ENCODE measurements at places on chromosomes 3 and 15. TPM values are rescaled to one million over a fixed set of nuclear protein-coding genes. Genes with fewer than 3 reads are reported as not detected.

Gene NTRK3
- polyA plus RNA-seq: under 0.01 TPM

Gene VEPH1
- polyA plus RNA-seq: 0.18 TPM

Gene CCDC54
- polyA plus RNA-seq: not detected

Gene LARP6
- polyA plus RNA-seq: not detected

Gene DAZL
- not detected for polyA plus RNA-seq

Gene MORC1
- not detected for polyA plus RNA-seq

Gene LTK
- 13.1 TPM for polyA plus RNA-seq

Gene MYRIP
- polyA plus RNA-seq: 0.89 TPM

Gene ANKUB1
- not detected for polyA plus RNA-seq

Gene PRR20G
- polyA plus RNA-seq: not detected

Gene ANKRD34C
- not detected for polyA plus RNA-seq

Gene PLS1
- 63.0 TPM for polyA plus RNA-seq

Gene AHSG
- polyA plus RNA-seq: 0.04 TPM

DNA sequence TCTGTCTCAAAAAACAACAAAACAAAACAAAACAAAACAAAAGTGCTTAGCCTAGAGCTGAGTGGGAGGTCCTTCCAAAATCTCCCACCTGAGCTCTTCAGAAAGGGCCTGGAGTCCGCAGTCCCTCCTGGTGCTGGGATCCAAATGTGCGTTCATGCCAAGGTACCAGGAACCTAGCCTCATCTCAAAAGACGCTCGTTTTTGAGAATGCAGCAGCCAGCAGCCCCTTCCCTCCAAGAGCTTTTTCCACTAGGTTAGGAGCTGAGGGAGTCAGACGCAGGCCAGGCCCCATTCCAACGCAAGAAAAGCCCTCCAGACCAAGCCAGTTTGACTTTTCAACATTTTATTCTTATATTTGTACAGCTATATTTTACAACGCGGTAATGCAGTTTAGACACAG lies 18.7 kb upstream of the RTP2 start:
- DNase-seq: no peak

GRCh38 chr3:53083949-53084309 lies 38.1 kb upstream of the SFMBT1 start:
- no peak for DNase-seq

DNA sequence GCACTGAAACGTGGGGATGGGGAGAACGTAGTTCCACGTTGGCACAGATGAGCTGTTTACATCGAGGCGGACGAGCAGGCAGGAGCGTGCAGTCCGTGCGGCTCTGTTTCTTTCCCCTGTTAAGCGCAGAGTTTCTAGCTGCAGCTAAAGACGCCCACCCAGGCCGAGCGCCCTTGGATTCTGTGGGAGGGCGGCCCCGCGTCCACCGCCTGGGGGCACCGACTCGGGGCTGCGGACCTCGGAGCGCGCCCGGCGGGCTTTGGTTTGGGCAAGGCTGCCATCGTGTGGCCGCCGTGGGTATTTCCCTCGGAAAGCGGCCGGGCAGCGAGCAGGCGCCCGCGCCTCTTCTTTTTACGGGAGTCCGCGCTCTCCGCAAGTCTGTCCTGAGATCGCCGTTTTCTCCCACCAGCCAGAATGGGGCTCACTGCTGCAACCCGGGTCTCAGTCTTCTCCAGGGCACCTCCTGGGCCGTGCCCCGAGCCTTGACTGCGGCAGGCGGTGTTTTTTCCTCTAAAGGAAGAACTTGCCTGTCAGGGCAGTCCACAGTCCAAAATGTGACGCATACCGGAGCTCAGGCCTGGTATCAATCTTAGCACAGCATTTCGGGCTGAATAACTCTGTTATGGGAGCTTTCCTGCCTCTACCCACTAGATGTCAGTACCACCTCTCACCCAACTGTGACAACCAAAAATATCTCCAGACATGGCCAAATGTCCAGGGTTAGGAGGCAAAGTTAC lies 219.9 kb upstream of the IGF1R start:
- DNase-seq: peak; percentile 81

GRCh38 chr3:132641837-132642538 lies 17.6 kb downstream of the ACAD11 start:
- DNase-seq: peak; percentile 46

- no peak for DNase-seq
Observed at GRCh38 chr3:26625187-26625586, 2.6 kb downstream of the LRRC3B start.

DNA sequence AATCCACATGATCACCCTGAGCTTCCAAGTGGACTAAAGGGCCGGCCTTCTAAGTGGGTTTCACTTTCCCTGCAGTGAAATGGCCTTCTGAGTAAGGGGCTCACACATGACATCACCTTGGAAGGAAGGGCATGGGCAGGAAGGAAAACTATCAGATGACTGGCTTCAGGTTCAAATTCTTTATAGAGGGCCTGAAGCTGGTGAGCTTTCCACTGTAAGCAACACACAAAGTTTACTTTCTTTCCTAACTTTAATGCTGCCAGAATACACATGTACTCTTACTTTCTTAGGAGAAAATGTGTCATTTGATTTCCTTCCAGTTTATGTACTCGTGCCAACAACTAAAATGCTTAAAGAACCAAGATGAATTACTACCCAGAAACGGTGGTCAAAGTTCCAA lies 475.6 kb downstream of the FOXP1 start:
- no peak for DNase-seq

GRCh38 chr3:112333381-112334317 lies 693 bp downstream of the CD200 start:
- DNase-seq: peak; percentile 42

- DNase-seq: no peak
Observed at GRCh38 chr3:134970895-134971294, 175.8 kb downstream of the EPHB1 start.

GRCh38 chr3:185760088-185760487 lies 64.8 kb downstream of the IGF2BP2 start:
- no peak for DNase-seq

DNA sequence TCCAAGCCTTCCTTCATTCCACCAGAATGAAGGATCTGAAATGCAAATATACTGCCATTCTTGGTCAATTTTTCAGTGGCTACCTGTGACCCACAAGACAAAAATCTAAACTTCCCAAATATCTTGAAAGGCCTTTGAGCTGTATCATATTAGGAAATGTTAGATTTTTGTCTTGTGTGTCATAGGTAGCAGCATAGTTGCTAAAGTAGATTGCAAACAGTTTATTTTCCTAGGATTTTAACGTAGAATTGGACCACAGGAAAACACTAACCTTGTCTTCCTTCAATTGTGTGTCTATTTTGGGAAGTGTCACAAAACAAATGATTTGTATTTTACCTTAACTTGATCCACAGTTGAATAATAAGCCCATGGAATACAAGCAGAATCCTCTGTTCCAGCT lies 42.4 kb downstream of the CP start:
- no peak for DNase-seq

DNA sequence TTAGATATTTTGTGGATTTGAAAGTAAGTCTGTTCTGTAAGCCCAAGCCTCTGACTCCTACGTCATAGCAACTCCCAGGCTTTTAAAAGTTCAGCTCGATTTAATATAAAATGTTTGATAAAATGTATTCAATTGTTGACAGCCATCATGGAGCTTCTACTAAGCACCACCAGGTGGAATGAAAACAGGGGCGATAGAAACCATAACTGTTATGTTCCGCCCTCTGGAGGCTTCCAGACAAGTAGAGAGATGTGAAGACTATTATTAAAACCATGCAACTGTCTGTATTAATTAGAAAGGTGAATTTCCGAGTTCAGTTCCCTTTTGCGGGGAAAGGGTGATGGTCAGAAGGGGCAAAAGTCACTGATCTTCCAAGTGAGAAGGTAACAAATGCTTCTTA lies 292.2 kb downstream of the NR2F2 start:
- DNase-seq: no peak

- peak; percentile 55 for DNase-seq
Observed at GRCh38 chr3:49724586-49724985, 835 bp upstream of the GMPPB start.

- no peak for DNase-seq
Observed at GRCh38 chr15:58038426-58039078, 27.0 kb downstream of the ALDH1A2 start.

GRCh38 chr15:91942720-91943394 lies 89.3 kb downstream of the SLCO3A1 start:
- peak; percentile 97 for DNase-seq

GRCh38 chr3:42675909-42676308 lies 9.4 kb upstream of the KLHL40 start:
- DNase-seq: no peak

DNA sequence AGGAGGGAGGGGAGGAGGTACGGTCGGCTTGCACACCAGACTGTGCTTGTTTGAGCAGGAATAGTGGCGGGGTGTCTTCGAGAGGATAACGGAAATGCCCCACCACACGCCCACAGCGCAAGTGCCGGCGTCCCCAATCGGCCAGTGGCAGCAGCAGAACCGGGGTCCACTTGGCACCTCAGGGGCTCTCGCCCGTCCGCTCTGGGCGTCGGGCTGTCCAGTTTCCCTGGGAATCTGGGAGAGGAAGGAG lies 53.7 kb downstream of the CCDC54 start:
- no peak for DNase-seq

GRCh38 chr3:185959609-185960521 lies 22.1 kb upstream of the TRA2B start:
- DNase-seq: peak; percentile 60

DNA sequence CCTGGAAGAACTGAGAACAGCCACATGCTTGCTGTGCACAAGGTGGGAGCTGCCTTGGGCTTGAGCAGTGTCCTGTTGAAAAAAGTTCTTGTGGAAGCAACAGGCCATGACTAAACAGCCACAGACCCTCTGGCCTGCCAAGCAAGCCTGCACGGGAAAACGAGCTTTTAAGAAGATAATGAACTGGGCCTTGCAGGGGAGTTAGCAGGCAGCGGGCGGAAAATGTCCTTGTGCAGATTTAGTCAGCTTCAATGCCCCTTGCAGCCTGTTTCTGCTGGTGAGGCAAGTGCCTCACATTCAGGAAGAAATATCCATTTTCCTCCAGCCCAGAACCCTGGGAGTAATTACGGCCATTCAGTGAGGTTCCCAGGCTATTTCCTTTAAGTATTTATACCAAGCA lies 126.2 kb upstream of the KLHL25 start:
- DNase-seq: no peak

DNA sequence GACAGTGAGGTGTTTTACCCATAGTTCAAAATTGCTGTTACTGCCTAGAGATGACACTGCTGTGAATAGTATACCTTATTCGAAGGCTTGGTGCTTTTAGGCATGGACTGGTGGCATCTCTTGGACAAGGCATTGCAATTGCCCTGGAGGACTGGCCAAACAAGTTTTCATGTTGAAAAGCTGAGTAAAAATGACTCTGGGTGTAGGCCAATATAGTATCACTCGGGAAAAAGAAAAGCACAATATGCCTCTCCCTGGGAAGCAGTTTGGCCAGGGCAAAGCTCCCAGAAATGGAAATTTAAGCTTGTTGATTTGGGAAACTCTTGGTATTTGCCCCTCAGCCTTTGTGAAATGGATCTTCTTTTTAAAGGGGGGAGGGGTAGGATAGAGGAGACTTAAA lies 54.8 kb downstream of the ZNF609 start:
- no peak for DNase-seq

DNA sequence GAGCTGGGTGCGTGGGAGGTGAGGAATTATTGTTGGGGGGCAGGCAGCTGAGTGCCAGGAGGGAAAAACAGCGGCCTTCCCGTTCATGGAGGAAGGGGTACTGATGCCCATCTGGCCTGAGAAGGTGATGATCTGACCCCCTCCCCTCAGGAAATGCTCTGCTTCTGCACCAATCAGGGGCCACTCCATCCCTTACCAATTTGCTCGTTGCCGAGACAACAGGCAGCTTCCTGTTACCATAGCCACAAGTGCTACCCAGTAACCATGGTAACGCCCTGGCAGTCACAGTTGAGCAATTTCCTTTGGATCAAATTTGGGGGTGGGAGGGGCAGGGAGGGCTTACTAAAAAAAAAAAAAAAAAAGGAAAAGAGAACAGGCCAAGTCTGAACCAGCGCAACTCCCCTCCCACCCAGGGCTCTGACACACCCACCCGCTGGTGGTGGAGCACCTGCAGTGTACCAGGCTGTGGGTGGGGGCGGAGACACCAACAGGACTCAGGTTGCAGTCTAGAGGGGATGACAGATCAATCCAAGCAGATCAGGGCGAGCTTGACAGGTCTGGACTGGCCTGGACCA lies 13.7 kb downstream of the CELF6 start:
- DNase-seq: no peak

GRCh38 chr3:57126244-57126643 lies 38.9 kb downstream of the IL17RD start:
- DNase-seq: no peak

GRCh38 chr15:60379525-60380274 lies 18.1 kb downstream of the ANXA2 start:
- peak; percentile 92 for DNase-seq

- no peak for DNase-seq
Observed at GRCh38 chr3:69325151-69325550, 60.7 kb downstream of the FRMD4B start.

DNA sequence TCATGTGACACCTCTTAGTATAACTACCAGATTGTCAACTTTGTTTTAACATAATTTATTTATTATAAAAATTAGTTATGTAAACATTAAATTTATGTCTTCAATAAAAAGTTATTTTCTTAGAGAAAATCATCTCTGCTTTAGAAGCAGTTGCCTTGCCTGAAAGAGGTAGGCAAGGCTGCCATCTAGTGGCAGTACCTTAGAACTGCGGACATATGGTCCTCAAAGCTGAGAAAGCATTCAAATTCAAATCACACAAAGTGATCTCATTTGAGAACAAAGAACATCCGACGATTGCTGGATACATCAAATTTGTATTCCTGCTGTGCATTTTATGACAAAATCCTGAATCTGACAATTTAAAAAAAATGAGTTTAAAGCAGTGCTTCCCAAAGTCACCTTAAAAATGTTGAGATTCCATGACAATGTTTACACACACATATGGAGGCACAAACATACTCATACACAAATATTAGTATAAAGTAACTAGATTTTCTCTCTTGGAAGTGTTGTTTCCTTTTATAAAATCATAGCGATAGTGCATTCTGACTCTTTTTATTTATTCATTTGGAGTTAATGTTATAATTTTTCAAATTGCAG lies 617.4 kb downstream of the CADM2 start:
- DNase-seq: peak; percentile 63

- DNase-seq: no peak
Observed at GRCh38 chr3:188168186-188168585, 14.2 kb downstream of the LPP start.

DNA sequence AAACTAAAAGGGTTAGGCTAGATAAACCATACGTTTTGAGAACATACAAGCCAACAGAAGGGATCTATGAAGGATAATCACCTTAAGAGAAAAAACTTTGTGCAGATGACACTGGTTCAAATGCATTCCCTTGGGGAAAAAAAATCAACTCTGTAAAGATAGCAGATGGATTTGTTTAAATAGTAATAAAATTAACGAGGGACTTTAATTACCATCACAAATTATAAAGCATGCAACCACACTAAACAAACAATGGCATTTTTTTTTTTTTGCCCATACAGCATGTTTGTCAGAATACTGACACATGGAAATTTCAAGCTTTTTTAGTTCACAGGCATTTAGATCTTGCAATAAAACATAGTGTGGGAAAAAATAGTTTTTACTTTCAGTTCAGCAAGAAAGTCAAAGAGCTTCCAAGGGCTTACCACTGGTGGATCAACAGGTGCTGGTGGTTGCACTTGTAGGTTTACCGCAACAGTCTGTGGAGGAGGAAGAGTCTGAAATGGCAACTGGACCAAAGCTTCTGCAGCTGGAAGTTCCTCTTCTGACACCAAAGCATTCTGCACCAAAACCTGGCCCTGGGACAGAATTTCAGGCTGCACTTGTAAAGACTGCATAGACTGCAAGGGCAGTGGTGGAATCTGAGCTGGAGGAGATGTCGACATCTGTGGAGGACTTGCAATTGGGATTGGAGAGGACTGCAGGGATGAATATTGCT lies 53.1 kb downstream of the PHC3 start:
- DNase-seq: no peak
